ENCODE measurements at places on chromosomes 3 and 15.

DNA sequence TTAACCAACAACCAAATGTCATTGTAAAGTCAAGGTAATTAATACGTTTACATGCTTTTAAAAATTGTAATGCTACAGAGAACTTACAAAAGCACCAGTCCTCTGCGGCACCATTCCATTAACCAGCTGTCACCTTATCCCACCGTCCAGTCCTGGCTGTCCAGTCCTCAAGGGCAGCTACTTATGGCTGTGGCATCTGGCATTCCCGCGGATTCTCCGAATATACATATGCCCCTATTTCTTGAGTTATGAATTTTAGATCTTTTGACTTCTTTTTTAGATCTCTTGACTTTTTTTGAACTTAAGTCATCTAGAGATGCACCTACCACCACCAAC is 382 bp upstream of the POMGNT2 start:
- no peak for DNase-seq

GRCh38 chr15:48265135-48265534 is 59.0 kb downstream of the SLC12A1 start:
- no peak for DNase-seq

GRCh38 chr15:58374147-58374546 is 57.6 kb upstream of the LIPC start:
- no peak for DNase-seq

DNA sequence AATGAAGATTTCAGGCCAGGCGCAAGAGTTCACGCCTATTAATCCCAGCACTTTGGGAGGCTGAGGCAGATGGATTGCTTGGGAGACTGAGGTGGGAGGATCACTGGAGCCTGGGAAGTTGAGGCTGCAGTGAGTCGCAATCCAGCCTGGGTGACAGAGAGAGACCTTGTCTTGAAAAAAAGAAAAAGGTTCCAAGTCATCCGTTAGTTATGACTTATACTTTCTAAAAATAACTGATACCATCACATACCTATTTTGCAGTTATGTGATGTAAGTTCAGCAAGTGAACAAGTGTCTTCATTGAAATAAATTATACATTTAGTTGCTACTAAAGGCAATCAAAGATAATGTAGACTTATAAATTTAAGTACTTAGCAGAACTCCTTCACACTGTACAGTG is 22.1 kb downstream of the CLPX start:
- DNase-seq = no peak

- DNase-seq = no peak
Observed at GRCh38 chr3:2420919-2421318, 322.3 kb downstream of the CNTN4 start.

Measured in ACHN (cell line).